ENCODE measurements at places on chromosomes 4 and X. TPM values are rescaled to one million over a fixed set of nuclear protein-coding genes. Genes with fewer than 3 reads are reported as not detected.

The ABLIM2 gene
- 8.5 TPM for total RNA-seq

GRCh38 chr4:99321241-99322191 lies at the start of gene ADH1B:
ADH1B (minus strand) TSS chr4:99321401; CDS start chr4:99321331, 70 bp downstream.
- no peak for DNase-seq

- DNase-seq: no peak
Measured at GRCh38 chr4:15653864-15654592, 1.1 kb downstream of the FBXL5 start.

The FGFBP2 gene
- not detected for total RNA-seq

The GAK gene
- 150 TPM for total RNA-seq

DNA sequence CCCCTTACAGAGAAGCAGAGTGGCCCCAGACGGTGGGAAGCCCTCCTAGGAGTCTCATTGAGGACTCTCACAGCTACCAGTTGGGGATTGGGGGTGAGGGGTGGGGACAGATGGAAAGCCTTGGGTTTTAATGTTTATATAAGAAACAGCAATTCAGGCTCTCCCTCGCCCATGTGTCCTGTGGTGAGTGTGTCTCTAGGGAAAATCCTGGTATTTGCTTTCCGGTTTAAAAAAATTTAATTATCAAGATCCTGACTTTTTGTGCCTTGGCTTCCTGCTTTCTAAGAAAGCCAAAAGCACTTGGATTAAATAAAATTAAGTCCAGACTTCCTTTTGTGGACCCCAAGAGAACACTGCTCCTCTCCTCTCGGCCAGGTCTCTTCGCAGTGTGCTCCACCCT lies 93.8 kb downstream of the SOWAHB start:
- no peak for DNase-seq

The VSIG4 gene
- total RNA-seq: 23.4 TPM

DNA sequence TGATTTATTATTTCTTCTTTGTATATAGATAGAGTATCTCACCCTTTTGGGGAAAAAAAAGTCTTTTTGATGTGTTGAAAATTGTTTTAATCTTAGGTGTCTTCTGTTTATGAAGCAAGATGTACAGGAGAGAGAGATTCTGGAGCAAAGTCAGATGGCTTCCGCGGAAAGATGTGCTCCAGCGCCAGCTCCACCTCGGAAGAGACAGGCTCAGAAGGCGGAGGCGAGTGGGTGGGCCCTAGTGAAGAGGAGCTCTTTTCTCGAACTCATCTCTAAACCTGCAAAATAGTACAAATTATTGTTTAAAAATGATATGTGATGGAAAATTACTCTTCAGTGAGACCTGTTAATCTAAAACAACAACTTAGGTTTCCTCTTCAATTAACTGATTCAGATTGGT lies 28.9 kb upstream of the TBC1D14 start:
- no peak for DNase-seq

DNA sequence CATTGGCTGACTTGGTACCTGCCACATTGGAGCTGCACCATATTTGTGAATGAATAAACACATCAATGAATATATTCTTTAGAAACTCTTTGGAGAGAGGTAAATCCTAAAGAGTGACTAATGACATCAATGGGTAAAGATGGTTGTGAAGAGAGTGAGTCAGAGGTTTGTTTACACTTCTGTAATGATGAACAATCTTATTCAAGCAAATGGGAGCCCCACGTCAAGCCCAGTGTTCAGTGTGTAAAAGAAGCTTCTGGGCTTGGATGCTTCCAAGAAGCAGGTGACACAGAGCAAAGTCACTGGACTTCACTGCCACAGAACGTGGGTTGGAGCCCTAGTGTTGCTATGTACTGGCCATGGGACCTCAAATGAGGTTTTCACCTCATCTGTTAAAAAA lies 319.0 kb downstream of the STK32B start:
- DNase-seq: peak; percentile 4

DNA sequence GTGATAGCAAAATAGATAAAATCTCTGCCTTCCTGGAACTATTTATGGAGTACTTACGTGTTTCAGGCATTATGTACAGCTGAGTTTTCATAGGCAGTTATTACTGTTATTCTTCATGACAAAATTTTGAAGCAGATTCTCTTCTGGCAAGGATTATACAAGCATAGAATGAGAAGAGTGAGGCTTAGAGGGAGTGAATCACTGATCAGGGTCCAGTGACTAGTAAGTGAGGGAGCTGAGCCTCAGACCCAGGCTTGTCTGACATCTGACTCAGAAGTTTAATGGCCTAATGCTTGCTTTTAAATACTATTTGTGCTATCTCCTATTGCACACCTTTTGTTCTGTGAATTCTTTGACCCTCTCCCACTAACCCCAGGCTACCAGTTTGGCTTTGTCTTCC lies 110.6 kb downstream of the DTHD1 start:
- DNase-seq: no peak

The REPS2 gene
- 24.3 TPM for total RNA-seq

GRCh38 chrX:323721-324628 lies 5.4 kb upstream of the GTPBP6 start:
- no peak for DNase-seq

The ATP2B3 gene
- not detected for total RNA-seq

DNA sequence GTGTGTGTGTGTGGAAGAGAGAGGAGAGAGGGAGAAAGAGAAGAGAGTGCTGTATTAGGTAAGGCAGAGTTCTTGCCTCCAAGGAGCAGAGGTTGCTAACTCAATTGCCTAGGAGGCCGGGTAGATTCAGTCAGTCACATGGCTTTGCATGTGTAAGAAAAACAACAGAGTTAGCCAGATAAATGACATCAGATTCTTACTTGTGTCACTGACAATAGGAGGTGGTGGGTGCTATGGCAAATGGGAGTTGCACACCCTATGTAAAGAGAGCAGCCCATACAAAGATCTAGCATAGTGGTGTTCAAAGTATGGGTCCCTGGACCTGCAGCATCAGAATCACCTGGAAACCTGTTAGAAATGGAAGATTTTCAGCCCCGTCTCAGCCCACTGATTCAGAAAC lies 14.4 kb upstream of the PGRMC2 start:
- no peak for DNase-seq

GRCh38 chr4:154076921-154077320 lies 288.0 kb upstream of the SFRP2 start:
- no peak for DNase-seq

DNA sequence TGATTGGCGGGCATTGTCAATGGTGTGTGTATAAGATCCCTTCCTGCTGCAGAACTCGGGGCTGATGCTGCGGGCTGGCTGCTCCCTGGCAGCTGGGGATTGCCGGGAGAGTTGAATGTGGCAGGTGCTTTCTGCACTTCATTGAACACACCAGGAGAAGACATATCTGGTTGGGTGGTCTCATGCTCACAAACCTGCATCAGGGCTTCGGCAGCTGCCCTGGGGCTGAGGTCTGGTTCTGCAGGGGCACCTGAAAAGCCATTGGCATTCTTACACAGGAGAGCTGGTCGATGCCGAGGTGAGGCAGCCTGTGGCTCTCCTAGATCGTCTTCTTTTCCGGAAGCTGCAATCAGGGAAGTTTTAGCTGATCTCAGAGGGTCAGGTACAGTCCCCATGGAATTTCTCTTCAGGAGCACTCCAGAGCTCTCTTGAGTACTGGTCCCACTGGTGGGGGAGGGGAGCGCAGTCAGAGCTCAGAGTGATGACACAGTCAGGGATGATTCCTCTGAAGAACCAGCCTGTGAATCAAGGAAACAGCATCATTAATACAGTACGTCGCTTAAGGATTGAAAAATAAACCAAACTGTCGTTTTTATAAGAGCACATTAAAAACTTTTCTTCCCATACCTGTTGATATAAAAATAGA lies 57.8 kb downstream of the GPRIN3 start:
- DNase-seq: no peak

GRCh38 chr4:186719925-186720694 lies 3.5 kb downstream of the FAT1 start:
- no peak for DNase-seq

The DTHD1 gene
- total RNA-seq: 1.1 TPM

DNA sequence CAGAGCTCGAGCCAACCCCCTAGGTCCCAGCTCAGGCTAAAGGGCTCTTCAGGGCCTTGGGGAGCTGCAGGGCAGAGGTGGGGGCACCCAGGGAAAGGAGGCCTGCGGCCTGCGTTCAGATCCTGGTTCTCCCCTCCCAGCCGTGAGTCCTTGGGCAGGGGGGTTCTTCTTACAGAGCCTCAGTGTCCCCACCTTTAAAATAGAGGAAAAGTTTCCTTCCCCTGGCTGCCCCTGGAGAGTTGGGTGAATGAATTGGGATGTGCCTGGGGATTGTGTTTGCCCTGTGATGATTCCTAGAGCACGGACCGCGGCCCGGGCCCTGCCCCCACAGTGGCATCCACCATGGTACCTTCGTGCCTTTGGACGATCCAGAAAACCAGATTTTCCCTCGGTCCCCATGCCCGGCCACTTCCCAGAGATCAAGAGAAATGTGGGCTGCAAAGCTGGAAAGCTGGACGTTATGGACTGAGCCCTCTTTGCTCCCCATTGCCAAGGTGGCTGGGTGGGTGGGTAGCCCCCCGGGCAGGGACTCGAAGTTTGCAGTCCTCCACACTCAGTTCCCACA lies 11.4 kb downstream of the HTRA3 start:
- DNase-seq: no peak

DNA sequence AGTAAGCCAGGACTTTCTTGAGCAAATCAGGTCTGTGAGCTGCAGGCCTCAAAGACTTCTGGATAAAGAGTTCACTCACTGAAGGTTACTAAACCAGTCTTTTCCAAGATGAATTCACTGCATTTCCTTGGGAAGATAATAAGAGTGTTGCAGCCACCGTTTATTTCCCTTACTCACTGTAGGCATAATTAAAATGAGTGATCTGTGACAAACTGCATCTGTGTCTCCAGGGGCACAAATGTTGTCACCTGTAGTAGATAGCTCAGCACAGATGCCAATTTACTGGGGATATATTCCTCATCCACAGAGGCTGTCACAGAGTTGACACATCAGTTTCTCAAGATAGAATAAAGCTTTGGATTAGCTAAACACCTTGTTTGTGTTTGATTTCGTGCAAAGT lies 580.2 kb downstream of the SPRY1 start:
- DNase-seq: no peak
